Activated CD4-positive, alpha-beta T cell treated with anti-CD3 and anti-CD28 coated beads for 48 hours (primary cell): ENCODE measurements at places on chromosomes 2 and 18.

DNA sequence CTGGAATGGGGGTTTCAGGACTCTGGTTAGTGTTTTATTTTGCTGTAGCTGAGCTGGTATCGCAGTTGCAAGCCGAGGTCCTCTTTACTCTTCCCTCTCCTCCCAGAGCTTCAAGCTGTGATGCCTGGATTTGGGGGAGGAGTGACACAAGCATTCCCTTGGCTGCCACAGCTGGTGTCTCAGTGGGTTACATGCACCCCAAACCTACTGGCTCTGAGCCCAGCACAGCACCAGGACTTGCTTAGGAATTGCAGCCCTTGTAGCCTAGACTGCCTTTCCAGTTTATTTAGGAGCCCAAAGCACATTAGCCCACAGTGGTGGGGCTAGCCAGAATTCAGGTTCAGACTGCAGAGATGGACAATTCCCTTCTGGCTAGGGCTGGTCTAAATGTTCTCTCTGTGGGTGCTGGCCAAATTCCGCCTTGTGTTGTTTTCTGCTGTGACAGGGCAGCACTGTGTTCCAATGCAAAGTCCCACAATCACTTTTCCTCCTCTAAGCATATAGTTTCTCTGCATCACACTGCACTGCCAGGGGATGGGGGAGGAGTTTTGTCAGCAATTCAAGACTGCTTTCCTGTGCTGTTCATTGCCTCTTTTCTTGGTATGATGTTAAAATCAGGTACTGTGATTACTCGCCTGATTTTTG lies 122.8 kb downstream of the SLC4A10 start:
- DNase-seq = no peak

GRCh38 chr18:37270038-37270665 lies 295.4 kb downstream of the CELF4 start:
- DNase-seq = peak; percentile 46

- no peak for DNase-seq
Measured at GRCh38 chr2:29628108-29628745, 293.2 kb downstream of the ALK start.

- DNase-seq = no peak
Measured at GRCh38 chr18:53070788-53071187, 730.8 kb downstream of the DCC start.

DNA sequence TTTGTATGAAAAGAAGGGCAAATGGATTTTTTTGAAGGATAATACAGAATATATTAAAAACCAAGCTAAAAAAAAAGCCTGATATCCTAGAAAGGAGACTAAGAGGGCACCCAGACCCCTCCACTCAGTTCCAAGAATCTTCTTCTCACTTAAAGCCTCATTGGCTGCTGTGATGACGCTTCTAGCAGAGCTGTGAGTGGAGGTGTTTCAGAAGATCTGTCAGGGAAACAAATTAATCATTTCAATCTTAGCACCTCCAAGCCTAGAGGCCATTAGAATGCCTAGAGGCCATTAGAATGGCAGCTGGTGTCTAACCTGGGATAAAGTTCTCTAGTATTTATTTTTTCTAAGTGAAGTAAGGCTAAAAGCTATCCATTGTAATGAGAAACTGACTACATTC lies 164.2 kb upstream of the TMEM200C start:
- DNase-seq = no peak

- DNase-seq = no peak
Measured at GRCh38 chr2:209942426-209942825, 60.0 kb upstream of the RPE start.
